ENCODE measurements at places on chromosomes 6 and 20. TPM values are rescaled to one million over a fixed set of nuclear protein-coding genes. Genes with fewer than 3 reads are reported as not detected.

DNA sequence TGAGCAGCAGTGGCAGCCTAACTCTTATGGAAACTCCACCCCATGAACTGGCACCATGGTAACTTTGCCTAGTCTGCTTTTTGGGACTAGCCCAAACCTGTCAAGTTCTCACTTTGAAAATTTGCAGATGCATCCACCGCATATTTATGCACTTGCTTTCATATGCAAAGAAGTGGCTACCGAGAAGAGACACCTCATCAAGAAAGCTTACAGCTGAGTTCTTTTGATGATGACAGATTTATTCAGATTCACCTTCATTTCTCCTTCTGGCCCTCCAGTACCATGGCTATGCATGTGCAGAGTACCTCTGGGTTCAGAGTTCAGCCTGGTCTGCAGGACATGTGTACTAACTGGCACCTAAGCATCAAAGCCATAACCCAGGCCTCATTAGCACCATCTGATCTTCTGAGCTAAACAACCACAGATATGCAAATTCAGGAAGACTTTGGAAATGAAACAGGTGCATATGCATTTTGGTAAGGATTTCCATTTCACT, 154.3 kb upstream of the TENT5A start:
- H3K36me3 ChIP-seq, result no peaks in the 10 kb centered on the region
- peaks cover 20% of the 10 kb centered on the region for H3K4me1 ChIP-seq
- no peaks in the 10 kb centered on the region for H3K27me3 ChIP-seq

The DEFB123 gene
- not detected for total RNA-seq

The MRAP2 gene
- 1.8 TPM for total RNA-seq

The MYCT1 gene
- 6.8 TPM for total RNA-seq

GRCh38 chr6:42726485-42727086, 4.2 kb upstream of the PRPH2 start:
- peaks cover 31% of the 10 kb centered on the region for H3K4me1 ChIP-seq
- H3K27ac ChIP-seq, result peak overlapping the region; percentile 89
- DNase-seq, result peak; percentile 93
- no peaks in the 10 kb centered on the region for H3K27me3 ChIP-seq
- H3K4me3 ChIP-seq, result peak overlapping the region; percentile 58

- H3K27ac ChIP-seq, result no peak overlapping the region
- H3K4me1 ChIP-seq, result no peaks in the 10 kb centered on the region
- no peak overlapping the region for H3K4me3 ChIP-seq
- H3K36me3 ChIP-seq, result no peaks in the 10 kb centered on the region
- no peak for DNase-seq
These were observed 31.4 kb downstream of the PRDM1 start for GRCh38 chr6:106117579-106117978.

DNA sequence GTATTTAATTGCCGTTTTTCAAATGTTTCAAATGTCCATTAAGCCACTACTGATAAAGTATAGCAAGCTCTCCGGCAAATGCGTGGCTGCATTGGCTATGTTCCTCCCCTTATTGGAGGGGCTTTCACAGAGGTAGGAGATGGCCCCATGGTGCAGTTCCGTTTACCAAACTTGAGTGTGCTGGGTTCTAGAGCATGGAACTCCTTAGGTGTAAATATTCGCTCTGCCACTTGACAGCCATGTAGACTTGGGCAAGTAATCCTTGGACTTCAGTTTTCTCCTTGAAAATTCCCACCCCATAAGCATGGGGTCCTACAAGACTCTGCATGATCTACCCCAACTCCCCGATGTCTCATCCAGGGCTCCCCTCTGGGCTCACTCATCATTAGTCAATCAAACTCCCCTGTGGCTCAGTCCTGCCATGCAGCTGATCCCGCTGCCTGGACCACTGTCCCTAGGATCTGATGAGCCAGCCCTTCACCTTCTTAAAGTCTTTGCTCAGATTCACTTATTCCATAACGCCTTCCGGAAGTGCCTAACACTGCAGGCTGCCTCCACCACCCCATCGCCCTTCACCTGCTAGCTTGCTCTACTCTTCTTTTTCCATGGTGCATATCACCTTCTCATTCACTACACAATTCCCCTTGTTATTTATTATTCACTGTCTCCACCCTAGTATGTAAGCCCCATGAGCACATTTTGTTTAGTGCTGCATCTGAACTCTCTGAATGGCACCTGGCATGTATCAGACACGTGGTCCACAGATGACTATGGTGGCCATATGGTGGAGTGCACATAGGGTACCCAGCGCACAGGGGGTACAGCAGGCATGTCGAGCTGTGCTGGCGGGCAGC, 18.8 kb downstream of the PRR18 start:
- no peak overlapping the region for H3K4me3 ChIP-seq
- H3K27me3 ChIP-seq, result no peaks in the 10 kb centered on the region
- H3K27ac ChIP-seq, result no peak overlapping the region
- no peaks in the 10 kb centered on the region for H3K4me1 ChIP-seq
- no peak for DNase-seq
- H3K36me3 ChIP-seq, result no peaks in the 10 kb centered on the region

DNA sequence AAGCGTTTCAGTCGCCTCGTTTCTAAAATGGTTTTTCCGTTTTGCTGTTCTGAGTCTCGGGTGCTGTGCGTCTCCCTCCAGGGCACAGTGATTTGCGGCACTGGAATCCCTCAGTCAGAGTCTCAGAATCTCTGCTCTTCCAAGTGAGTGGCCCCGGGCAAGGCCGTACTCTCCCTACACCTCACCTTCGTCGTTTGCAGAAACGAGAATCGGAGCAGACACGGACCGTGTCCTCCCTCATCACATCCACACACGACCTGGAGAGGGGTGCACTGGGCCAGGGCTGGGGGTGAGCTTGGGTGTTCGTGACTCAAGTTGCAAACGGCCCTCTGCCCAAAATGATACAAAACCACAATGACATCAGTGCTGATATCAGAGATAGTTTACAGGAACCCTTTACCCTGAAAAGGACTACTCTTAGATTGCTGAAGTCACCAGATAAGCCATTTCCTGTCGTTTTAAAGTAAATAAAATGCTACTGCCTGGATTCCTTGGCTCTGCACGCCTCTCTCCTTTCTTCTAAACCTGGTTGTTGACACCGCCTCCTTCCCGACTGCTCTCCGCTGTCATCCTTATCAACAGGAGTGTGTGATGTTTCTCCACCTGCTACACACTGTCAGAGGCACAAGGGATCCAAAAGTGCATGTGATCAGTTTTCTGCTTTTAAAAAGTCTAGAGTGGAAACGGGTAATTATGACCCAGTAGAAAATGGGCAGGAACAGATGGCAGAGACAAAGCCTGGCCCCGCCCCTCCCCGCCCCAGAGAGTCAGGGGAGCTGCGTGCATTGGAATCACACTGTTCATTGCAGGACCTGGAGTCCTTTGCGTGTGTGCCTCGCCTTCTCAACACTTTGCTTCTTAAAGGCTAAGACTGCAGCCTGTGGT, 38.4 kb downstream of the KIF25 start:
- peak overlapping the region; percentile 72 for H3K27ac ChIP-seq
- H3K4me1 ChIP-seq, result no peaks in the 10 kb centered on the region
- H3K4me3 ChIP-seq, result peak overlapping the region; percentile 46
- H3K27me3 ChIP-seq, result no peaks in the 10 kb centered on the region
- H3K36me3 ChIP-seq, result no peaks in the 10 kb centered on the region

DNA sequence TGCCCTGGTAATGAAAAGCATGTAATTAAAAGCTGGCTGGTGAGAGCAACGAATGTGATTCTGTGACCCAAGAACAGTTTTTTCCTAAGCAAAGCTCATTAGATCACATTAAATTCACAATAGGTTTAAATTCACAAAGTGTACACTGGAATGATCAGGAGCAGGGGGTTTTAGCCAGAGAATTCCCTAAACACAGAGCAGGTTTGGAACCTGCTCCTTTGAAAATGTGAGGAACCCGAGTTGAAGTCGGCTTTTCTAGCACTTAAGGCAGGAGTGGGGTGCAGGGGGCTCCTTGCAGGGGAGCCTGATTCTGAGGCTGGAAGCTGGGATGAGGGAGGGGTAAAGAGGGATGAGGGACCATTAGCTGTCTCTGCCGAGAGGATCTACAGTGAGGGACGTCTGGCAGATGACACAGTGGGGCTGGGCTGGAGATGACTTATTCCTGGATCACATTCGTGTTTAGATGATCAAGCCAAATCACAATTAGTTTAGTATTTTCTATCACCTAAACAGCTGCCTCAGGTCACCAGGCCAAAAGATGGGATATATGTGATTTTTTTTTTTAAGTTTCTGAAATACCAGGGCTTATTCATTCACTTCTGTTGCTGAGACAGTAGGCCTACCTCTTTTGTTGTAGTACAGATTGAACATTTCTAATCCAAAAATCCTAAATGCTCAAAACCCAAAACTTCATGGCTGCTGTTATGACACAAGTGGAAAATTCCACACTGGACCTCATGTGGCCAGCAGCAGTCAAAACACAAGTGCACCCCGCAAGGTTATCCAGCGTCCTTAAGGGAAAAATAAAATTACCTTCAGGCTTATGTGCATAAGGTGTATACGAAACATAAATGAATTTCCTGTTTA, 93.1 kb upstream of the HIVEP1 start:
- peak overlapping the region; percentile 29 for H3K27ac ChIP-seq
- no peak for DNase-seq
- peaks cover 3% of the 10 kb centered on the region for H3K4me1 ChIP-seq

GRCh38 chr6:115617031-115617430, 443.7 kb downstream of the FRK start:
- no peaks in the 10 kb centered on the region for H3K27me3 ChIP-seq
- H3K4me1 ChIP-seq, result no peaks in the 10 kb centered on the region
- DNase-seq, result no peak
- no peak overlapping the region for H3K4me3 ChIP-seq
- H3K27ac ChIP-seq, result no peak overlapping the region
- H3K36me3 ChIP-seq, result no peaks in the 10 kb centered on the region

The ADGB gene
- 0.55 TPM for total RNA-seq

GRCh38 chr20:32158943-32159660, 48.4 kb downstream of the PLAGL2 start:
- peak; percentile 28 for DNase-seq
- H3K27me3 ChIP-seq, result no peaks in the 10 kb centered on the region
- no peak overlapping the region for H3K27ac ChIP-seq

The FAM209A gene
- total RNA-seq, result 1.4 TPM

DNA sequence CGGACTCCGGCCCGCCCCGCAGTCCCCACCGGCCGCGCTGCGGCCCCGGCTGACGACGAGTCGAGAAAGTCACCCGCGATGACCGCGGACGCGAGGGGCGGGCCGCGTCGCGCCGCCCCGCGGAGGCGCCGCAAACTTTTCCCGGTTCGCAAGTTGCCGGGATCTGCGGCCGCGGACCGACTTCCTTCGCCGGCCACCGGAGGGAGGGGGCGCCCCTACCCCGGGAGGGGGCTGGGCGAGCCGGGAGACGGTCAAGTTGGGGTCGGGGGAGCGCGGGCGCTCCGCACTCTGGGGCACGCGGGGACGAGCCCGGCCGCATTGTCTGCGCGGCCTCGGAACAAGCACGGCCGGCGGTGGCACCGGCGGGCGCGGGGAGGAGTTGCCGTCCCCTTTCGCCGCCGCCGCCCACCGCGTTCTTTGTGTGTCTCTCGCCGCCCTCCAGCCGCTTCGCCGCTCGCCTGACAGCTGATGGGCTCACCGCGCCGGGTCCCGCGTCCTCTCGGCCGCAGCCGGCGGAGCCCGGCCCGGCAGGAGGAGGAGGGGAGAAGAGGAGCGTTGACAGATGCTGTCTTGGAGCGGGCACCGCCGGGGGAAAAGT, 131.6 kb downstream of the OGFRL1 start:
- H3K27me3 ChIP-seq, result no peaks in the 10 kb centered on the region
- peak overlapping the region; percentile 95 for H3K4me3 ChIP-seq
- peak; percentile 77 for DNase-seq

The LIN28B gene
- total RNA-seq, result not detected

The GNMT gene
- 0.54 TPM for total RNA-seq

DNA sequence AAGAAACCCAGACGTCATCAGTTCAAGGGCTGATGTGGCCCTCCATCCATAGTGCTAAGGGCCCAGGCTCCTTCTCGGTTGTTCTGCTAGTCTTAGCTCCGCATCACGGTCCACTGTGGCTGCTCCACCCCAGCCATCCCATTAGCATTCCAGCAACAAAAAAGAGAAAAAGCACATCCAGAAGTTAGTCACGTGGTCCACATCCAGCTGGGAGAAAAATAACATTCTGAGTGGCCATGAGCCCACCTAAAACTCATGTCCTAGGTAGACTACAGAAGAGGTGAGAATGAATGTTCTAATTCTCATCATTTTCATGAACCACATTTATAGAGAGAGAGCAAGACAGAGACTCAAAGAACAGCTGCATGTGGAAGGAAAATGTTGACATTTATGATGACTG, 49.4 kb upstream of the TAB2 start:
- no peak for DNase-seq
- no peak overlapping the region for H3K27ac ChIP-seq
- H3K36me3 ChIP-seq, result no peaks in the 10 kb centered on the region

The MYO6 gene
- 12.8 TPM for total RNA-seq

The CCDC170 gene
- total RNA-seq, result 0.33 TPM

DNA sequence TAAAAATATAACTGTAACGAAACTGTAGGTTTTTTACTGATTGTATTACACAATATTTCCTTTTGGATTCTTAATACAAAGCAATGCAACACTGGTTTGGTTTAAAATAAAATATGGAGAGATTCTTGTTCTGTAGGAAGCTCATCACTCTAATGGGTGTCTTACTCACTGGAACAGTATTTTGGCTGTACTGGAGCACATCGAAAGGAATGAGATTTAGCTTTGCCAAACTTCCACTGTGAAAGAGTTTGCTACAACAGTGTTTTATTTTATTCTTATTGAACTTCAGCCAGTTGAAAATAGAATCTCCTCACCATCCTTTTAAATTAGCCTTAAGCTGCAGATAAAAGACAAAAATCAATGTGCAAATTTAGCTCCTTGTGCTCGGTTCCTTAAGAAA, 230.7 kb upstream of the QKI start:
- no peak for DNase-seq
- H3K27me3 ChIP-seq, result no peaks in the 10 kb centered on the region
- no peak overlapping the region for H3K27ac ChIP-seq
- no peak overlapping the region for H3K4me3 ChIP-seq
- H3K4me1 ChIP-seq, result peaks cover 17% of the 10 kb centered on the region
- H3K36me3 ChIP-seq, result no peaks in the 10 kb centered on the region

The CLVS2 gene
- 1.8 TPM for total RNA-seq

DNA sequence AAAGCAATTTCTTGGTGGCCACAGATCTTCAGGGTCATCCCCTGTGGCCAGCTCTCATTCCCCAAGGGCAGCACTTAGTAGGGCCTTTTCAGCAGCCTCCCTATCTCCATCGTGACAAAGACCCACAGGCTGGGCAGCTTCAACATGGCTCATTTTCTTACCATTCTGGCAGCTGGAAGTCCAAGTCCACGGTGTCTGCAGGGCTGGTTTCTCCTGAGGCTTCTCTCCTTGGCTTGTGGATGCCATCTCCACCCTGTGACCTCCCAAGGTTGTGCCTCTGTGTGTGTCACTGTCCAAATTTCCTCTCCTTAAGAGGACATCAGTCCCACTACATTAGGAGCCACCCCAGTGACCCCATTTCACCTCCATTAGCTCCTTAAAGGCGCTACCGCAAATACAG, 161.7 kb downstream of the CDH4 start:
- no peaks in the 10 kb centered on the region for H3K27me3 ChIP-seq
- no peak for DNase-seq
- H3K27ac ChIP-seq, result no peak overlapping the region
- H3K4me3 ChIP-seq, result no peak overlapping the region
- H3K36me3 ChIP-seq, result no peaks in the 10 kb centered on the region

All from sigmoid colon (tissue), 7 donors.